Islet precursor cell (in vitro differentiated cells): ENCODE measurements at places on chromosomes 2 and 18.

DNA sequence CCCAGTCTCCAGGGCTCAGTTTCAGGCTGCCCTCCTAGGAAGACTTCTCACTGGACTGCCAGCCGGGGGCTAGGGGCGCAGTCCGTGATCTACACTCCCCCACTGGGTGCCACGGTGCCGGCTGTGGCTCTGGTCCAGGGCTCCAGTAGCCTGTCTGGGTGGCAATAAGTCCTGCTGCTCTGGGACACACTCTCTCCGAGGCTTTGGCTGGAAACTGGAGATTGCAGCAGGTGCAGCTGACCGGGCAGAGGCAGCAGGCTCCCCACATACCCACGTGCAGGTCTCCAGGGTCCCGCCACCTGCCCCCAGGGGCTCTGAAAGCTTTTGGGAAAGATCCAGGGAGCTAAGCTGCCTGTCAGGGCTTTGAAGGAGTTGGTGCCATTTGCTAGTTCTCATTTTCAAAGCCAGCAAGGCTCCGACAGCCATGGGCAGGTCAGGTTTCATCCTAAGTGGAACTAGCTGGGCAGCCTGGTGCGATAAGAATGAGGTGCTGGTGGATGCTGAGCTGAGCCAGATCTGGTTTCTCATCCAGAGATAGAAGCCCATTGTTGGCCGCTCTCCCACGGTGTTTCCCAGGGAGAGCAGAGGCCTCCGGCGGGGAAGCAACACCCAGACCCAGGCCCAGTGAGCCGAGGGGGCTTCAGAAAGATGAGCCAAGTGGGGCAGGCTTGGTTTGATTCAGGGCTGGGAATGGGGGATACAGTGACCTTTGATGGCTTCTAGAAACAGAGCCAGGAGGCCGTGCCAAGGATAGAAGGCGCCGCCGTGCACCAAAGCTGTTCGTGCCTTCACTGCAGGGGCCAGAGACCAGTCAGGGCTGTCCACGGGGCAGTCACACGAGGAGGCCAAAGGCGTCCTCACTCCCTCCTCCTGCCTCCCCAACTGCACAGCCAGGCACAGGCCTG lies 141.7 kb upstream of the GPC1 start:
- no peak for DNase-seq

- DNase-seq: no peak
Observed at GRCh38 chr2:24438106-24438505, 52.9 kb upstream of the NCOA1 start.

- DNase-seq: no peak
Observed at GRCh38 chr2:174683392-174683759, 80.9 kb downstream of the CHRNA1 start.

- DNase-seq: peak; percentile 97
Observed at GRCh38 chr18:3665780-3666525, 216.0 kb downstream of the TGIF1 start.

DNA sequence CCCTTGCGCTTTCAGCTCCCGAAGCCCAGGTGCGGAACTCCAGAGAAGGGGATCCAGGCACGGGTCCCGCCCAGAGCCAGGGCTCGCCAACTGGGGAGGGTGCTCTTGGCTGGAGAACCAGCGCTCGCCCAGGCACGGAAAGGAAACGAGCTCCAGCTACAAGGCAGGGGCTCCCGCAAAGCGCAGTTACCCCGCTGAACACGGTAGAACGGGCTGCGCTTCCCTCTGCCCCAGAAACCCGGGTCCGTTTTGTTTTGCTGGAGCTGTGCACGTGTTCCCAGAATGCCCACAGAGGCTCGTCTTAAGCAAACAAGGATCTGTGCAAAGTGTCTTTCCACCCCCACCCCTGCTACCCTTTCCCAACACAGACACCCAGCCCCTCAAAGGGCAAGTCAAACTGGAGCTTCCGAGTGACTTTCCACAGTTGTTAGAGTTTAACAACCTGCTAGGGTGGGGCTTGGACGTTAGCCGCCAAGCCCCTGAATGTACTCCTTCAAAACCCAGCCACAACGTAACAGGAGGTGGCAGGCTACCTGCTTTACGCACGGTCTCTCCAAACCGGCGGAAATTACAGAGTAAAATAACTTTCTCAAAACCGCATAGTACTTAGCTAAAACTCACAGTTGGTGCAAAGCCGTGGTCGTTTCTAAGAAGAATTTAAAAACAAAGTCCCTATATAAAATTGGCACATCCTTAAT lies 775 bp downstream of the RNF125 start:
- DNase-seq: peak; percentile 64
